ENCODE measurements at places on chromosomes 12 and 14. TPM values are rescaled to one million over a fixed set of nuclear protein-coding genes. Genes with fewer than 3 reads are reported as not detected.

Gene CLECL1
- total RNA-seq = not detected

Gene DACT1
- total RNA-seq = 5.3 TPM

Gene ACSM4
- not detected for total RNA-seq

Gene SIX6
- not detected for total RNA-seq

Gene PTPRR
- total RNA-seq = 1.5 TPM

Gene ESYT1
- 236 TPM for total RNA-seq

Gene MMP17
- total RNA-seq = 4.2 TPM

Gene GLIPR1L1
- total RNA-seq = not detected

Gene RPL10L
- not detected for total RNA-seq

Gene CLEC4D
- total RNA-seq = not detected

Gene ABCD2
- under 0.01 TPM for total RNA-seq

Gene ATP5F1B
- total RNA-seq = 616 TPM

Gene CATSPERB
- total RNA-seq = under 0.01 TPM

Gene DDX11
- total RNA-seq = 15.1 TPM
